Stimulated activated CD4-positive, alpha-beta T cell treated with anti-CD3 and anti-CD28 coated beads, TNF-alpha, amount 100 ng/mL, for 48 hours (primary cell): ENCODE measurements at places on chromosomes 5 and 9.

DNA sequence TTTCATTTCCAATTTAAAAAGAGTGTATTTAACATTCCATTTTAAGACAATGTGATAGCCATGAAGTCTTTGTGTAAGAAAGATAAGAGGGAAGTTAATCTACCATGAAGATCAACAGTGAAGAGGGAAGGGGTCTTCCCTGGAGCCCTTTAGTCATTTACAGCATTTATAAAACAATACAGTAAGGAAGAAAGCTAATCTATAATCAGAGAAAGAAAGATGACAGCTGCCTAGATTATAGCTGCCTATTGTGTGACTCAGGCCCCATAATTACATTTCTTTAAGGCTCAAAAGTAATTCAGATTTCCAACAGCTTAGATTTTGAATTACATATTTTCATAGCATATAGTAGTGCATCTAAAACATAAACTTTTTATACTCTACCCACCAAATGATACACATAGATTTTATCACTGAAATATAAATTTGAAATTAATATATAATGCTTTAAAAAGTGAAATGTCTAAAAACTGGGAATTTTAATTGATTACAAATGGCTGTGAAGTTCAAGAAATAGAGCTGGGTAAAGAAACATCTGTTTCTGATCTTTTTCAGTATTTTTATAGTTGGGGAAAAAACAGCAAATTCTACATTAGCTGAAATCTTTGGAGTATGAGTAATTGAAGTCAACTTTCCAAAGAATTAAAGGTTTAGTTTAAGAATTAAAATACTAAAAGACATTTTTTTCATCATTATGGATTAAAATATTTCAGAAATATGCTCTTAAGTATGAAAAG, 89.6 kb downstream of the RIC1 start:
- DNase-seq, result no peak

GRCh38 chr5:178194026-178194425, 6.9 kb upstream of the GMCL2 start:
- DNase-seq, result no peak

- no peak for DNase-seq
These were observed 40.7 kb downstream of the CXXC5 start for GRCh38 chr5:139688751-139689372.

DNA sequence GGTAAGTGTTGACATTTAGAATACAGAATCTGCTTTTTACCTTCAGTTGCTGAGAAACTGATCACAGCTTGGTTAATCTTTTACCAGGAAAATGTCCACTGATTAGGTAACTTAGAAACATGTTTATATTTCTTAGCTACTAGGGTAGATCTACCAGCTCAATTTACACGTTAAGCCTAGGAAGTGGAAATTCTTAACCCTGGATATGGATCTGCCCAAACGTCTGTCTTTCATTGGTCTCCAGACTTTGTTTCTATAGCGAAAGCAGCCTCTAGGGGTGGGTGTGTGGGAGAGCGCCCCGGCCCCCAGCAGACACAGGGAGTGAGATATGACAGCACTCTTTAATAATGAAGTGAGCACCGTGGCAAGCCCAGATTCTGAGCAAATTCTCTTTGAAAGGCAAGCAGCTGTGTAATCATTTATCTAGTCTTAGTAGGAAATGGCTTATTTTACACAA, 141.6 kb upstream of the ZNF608 start:
- no peak for DNase-seq

DNA sequence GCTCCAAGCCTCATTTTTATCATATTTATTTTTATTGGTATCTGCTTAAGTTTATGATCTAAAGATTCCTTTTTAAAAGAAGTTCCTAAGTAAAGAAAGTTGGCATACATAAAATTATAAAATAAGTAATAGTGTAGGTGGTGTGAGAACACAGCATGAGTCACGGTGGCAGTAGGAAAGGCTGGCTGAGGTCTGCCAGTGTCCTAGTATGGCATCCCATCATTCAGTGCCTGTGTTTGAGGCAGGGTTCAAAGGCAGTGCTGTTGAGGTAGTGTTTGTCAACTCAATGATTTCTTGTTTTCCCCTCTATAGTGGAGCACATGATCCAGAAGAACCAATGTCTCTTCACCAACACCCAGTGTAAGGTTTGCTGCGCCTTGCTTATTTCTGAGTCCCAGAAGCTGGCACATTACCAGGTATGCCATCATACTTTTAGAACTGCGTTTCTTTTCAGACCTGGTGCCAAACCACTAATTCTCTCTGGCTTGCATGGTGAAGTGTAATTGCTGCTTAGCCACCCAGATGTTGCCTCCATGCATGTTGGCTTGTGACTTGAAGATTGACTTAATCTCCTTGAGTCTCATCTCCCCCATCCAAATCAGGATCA, 18.4 kb downstream of the ZNF346 start:
- DNase-seq, result no peak

DNA sequence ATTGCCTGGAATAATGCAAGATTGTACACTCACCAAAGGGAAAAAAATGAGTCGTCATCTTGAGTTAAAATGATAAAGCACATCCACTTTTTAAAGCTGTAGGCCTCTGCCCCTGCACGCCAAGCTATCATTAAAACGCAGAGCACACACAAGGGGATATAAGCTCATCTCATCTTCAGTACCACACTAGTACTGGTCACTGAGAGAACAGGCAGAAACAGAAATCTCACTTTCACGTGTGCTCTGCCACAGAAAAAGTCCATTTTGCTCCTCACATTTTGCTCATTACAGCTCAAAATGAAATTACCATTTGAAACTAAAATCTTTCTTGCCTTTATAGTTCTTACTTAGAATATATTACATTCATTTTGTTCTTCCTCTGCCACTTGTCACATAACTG, 99.2 kb upstream of the SLC30A5 start:
- DNase-seq, result no peak

GRCh38 chr9:117116084-117116483, 298.8 kb downstream of the ASTN2 start:
- DNase-seq, result no peak

DNA sequence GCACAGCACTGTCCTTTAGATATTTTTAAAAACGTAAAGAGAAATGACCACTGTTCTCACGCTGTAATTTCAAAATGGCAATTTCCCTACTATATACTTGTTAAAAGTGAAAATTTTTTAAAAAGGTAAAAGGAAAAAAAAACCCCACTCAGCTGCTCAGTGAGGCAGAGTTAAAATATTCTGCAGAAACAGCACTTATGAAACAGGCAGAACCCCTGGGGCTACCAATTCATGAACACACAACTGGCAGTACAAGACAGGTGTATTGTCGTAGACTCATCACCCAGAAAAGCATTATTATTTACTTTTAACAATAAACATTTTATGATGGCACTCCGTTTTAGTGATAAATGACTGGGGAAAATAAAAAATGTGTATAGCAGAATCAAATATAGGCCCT, 1.5 kb upstream of the RASGRF2 start:
- DNase-seq, result no peak

DNA sequence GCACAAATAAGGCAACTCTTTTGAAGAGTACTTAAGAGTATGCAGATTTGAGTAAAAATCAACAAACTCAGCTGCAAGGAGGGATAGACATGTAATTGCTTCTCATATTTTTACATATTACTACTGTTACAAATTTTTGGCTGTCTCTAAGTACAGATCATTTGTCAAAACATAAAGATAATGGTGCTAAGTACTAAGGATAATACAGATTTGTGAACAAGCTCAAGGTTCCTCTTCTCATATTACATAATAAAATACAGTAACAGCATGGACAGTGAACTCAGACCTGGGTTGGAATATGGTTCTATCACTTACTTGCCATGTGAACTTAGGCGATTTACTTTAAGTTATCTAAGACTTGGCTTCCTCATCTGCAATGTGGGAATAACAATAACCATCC, 168.0 kb downstream of the AP3B1 start:
- no peak for DNase-seq

- no peak for DNase-seq
These were observed 13.0 kb downstream of the DNAJC18 start for GRCh38 chr5:139426203-139426885.

DNA sequence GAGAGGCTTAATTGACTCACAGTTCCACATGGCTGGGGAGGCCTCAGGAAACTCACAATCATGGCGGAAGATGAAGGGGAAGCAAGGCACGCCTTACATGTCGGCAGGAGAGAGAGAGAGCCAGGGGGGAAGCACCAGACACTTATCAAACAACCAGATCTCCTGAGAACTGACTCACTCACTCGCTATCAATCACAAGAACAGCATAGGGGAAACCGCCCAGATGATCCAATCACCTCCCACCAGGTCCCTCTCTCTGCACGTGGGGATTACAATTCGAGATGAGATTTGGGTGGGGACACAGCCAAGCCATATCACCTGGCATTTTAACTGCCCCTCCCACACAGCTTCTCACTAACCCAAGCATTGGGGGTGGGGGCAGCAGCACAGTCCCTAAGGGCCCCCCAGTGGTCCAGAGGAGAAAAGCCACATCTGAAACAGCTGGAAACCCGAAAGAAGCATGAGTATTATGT, 76.1 kb upstream of the ASS1 start:
- DNase-seq, result peak; percentile 32

DNA sequence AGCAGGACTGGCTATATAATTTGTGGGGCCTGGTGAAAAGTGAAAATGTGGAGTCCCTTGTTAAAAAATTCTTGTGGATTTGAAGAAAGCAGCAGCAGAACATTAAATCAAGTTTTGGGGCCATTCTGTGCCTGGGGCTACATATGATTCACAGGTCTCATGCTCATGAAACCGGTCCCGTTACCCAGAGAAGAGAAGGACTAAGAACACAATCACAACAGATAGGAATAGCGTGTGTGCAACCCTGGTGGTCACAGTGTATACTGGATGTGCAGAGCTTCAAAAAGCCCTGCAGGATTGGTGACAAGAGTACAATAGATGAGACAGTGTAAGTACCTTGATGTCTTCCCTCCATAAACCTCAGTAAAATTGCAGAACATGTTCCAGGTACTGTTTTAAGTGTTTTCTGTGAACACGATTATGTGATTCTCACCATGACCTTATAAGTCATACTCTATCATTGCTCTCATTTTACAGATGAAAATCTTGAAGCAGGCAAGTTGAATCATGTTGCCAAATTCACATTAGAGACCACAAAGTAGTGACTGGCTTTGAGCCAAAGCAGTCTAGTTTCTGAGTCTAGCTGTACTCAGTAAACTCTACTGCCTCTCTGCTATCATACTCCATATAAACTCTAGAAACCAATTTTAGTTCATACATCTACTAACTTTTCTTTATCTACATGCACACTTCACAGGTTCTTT, 636.5 kb downstream of the TAF11L14 start:
- no peak for DNase-seq

GRCh38 chr5:33299621-33300208, 141.1 kb upstream of the TARS1 start:
- DNase-seq, result no peak

GRCh38 chr9:129355631-129356030, 177.6 kb upstream of the IER5L start:
- no peak for DNase-seq

- no peak for DNase-seq
These were observed 28.7 kb upstream of the KLF4 start for GRCh38 chr9:107518037-107518807.

DNA sequence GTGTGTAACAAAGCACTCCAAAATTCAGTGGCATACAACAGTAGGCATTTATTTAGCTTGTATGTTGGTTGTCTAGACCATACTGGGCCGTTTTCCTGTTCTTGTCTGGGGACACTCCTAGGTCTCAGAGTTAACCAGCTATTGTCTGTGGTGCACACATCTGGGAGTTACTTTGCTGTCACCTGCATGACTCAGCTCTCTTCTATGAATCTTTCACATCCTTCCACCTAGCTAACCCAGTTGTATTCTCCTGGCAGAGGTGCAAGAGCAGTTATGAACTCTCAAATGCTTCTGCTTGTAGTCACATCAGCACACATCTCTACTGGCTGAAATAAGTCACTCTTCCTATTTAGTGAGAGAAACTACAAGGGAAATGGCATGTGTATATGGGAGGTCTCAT, 138.1 kb downstream of the BAAT start:
- no peak for DNase-seq

DNA sequence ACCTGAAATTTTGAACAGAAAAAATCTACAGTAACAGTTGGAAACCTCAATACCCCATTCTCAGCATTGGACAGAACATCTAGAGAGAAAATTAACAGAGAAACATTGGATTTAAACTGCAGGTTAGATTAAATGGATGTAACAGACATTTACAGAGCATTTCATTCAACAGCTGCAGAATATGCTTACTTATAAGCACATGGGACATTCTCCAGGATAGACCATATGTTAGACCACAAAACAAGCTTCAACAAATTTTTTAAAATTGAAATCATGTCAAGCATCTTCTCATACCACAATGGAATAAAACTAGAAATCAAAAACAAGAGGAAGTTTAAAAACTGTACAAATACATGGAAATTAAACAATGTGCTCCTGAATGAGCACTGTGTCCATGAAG, 316.3 kb downstream of the FAM170A start:
- no peak for DNase-seq

DNA sequence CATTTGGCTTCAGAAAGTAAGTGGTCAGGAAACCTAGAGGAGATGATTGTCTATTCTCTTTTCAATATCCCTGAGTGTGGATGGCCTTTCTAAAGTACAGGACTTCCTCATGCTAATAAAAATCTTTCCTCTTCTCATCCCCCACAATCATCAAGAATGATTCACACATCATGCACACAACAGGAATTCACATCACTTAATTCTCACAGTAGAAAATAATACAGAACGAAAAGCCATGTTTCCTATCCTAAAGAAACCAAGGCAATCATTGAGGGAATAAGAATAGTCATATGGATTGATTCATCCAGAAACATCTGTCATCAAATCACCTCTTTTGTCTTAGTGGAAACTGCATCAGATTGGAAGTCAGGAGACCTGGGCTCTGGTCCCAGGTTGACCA, 203.1 kb upstream of the PIK3R1 start:
- DNase-seq, result no peak

- no peak for DNase-seq
These were observed 827.6 kb upstream of the ACO1 start for GRCh38 chr9:31556667-31557463.

GRCh38 chr5:87127426-87127825, 140.3 kb upstream of the RASA1 start:
- DNase-seq, result no peak

- DNase-seq, result no peak
These were observed 38.6 kb upstream of the SNX2 start for GRCh38 chr5:122736086-122736845.

GRCh38 chr9:89670114-89670513, 65.3 kb downstream of the GADD45G start:
- no peak for DNase-seq

DNA sequence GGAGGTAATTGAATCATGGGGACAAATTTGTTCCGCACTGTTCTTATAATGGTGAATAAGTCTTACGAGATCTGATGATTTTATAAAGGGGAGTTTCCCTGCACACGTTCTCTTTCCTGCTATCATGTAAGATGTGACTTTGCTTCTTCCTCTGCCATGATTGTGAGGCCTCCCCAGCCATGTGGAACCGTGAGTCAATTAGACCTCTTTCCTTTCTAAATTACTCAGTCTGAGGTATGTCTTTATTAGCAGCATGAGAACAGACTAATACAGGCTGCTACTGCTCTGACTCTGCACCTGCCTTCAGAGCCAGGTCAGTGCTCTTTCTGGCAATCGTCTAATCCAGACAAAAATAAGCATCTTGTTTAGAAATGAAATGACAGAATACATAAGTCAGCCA, 479.2 kb upstream of the TUSC1 start:
- no peak for DNase-seq

GRCh38 chr5:102760815-102761214, 5.7 kb downstream of the PAM start:
- no peak for DNase-seq
